Panc1 (cell line): ENCODE measurements at places on chromosomes 2 and 18. TPM values are rescaled to one million over a fixed set of nuclear protein-coding genes. Genes with fewer than 3 reads are reported as not detected.

GRCh38 chr2:167404627-167405284, 516.5 kb downstream of the XIRP2 start:
- no peaks in the 10 kb centered on the region for H3K4me1 ChIP-seq
- no peaks in the 10 kb centered on the region for H3K36me3 ChIP-seq
- no peak overlapping the region for H3K27ac ChIP-seq
- DNase-seq = no peak
- H3K4me3 ChIP-seq = no peak overlapping the region
- no peaks in the 10 kb centered on the region for H3K27me3 ChIP-seq

GRCh38 chr2:144405321-144405720, 114.6 kb downstream of the ZEB2 start:
- no peak for DNase-seq
- H3K4me3 ChIP-seq = no peak overlapping the region
- H3K27me3 ChIP-seq = no peaks in the 10 kb centered on the region
- H3K4me1 ChIP-seq = no peaks in the 10 kb centered on the region
- H3K36me3 ChIP-seq = no peaks in the 10 kb centered on the region
- no peak overlapping the region for H3K27ac ChIP-seq

DNA sequence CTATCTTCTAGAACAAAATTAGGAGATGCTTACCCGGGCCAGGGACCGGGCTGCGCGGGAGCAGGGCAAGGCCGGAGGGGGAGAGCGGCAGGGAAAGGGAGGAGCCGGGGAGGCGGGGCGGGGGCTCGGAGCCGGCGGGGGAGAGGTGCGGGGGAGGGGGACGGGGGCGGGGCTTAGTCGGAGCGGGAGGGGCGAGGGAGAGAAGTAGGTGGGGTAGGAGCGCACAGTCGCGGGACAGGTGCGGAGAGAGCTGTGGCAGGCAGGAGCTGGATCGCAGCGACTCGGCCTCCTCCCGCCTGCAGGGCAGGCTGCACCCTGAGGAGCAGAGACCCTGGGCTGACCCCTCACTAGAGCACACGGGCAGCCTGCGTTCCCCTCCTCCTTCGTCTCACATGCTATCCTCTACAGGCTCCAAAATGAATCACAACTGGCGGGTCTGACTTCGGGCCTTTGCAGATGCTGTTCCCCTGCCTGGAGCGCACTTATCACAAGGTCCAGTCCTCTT, 290.3 kb downstream of the CELF4 start:
- H3K27ac ChIP-seq = no peak overlapping the region
- no peaks in the 10 kb centered on the region for H3K4me1 ChIP-seq
- H3K36me3 ChIP-seq = no peaks in the 10 kb centered on the region
- no peak for DNase-seq
- H3K27me3 ChIP-seq = no peaks in the 10 kb centered on the region

DNA sequence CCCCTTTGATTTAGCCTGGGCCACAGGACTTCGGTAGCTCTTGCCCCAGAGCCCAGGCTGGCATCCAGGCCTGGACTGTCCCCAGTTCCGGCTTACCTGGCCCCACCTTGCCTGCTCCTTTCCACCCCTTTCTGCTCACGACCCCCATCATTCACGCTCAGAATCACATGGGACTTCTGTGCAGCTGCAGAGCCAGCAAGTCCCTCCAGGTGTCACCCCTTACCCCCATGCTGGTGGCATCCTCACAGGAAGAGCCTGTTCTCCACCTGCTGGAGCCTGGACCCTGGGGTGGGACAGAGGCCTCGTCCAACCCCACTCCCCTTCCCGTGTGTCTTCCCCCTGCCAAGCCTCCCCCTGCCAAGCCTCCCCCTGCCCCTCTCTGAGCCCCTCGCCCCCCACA, 7.9 kb upstream of the KCNIP3 start:
- no peak overlapping the region for H3K27ac ChIP-seq
- H3K4me3 ChIP-seq = no peak overlapping the region
- no peaks in the 10 kb centered on the region for H3K4me1 ChIP-seq

DNA sequence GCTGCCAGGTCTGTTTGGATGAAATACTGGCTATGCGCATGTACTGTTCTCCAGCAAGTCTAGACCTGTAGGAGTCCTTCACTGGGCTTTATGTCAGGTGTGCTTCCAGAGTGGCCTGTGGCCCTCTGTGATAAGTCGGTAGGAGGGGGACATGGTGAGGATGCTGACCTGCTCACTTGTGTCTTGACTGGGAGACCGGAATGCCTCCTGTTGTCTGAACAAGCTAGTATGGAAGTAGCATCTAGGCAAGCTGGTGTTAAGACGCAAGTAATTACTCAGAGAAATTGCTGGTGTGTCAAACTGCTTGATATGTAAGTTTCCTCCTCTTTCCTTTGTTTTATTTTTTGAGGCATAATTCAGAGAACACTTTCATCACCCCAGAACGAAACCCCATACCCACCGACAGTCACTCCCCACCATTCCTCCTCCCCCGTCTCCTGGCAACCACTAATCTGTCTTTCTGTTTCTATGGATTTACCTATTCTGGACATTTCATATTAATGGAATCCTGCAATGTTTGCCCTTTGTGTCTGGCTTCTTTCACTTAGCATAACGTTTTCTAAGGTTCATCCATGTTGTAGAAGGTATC, 76.4 kb downstream of the TMEM247 start:
- H3K4me1 ChIP-seq = no peaks in the 10 kb centered on the region
- H3K36me3 ChIP-seq = no peaks in the 10 kb centered on the region
- H3K27me3 ChIP-seq = no peaks in the 10 kb centered on the region
- no peak overlapping the region for H3K27ac ChIP-seq
- DNase-seq = no peak
- no peak overlapping the region for H3K4me3 ChIP-seq

Gene CCDC178
- total RNA-seq = not detected
